ENCODE measurements at places on chromosomes 2 and 18.

GRCh38 chr18:52437161-52437560 is 97.2 kb downstream of the DCC start:
- DNase-seq = no peak

GRCh38 chr2:235592430-235592829 is 98.6 kb downstream of the AGAP1 start:
- DNase-seq = no peak

DNA sequence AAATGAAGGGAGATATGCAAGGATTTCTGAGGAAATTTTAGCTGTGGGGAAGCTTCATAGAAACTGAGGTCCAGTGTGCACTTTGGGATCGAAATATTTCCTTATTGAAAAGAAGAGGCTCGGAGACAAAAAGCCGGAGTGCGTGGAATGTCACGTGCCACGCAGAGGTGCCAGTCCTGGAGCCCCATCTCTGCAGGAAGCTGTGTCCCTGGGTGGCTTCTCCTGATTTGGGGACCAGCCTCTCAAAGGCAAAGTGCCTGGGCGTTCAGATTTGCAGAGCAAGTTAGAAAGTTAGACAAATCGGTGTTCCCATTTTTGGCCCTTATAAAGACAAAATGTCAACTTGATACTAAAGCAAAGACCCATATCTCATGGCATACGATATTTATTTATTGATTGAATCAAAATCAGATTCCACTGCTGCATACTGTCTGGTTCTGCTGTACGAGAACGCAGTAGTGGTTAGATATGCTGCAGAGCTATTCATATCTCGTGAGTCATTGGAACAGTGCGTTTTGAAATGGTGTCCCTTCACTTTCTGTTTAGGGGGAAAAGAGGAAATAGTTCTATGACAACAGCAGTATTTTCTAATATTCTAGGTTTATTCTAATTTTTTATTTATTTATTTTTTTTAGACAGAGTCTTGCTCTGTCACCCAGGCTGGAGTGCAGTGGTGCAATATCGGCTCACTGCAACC is 9.1 kb upstream of the ATG16L1 start:
- DNase-seq = no peak

DNA sequence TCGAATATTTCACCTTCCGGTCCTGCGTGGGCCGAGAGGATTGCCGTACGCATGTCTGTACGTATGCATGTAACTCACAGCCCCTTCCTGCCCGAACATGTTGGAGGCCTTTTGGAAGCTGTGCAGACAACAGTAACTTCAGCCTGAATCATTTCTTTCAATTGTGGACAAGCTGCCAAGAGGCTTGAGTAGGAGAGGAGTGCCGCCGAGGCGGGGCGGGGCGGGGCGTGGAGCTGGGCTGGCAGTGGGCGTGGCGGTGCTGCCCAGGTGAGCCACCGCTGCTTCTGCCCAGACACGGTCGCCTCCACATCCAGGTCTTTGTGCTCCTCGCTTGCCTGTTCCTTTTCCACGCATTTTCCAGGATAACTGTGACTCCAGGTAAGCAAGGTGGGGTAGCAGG is at the start of gene SERPINB5:
TSS of gene SERPINB5 (plus strand) at position 291 of the 400 bp plus-strand sequence. CDS start 7,471 bp downstream, outside the sequence.
- DNase-seq = no peak

DNA sequence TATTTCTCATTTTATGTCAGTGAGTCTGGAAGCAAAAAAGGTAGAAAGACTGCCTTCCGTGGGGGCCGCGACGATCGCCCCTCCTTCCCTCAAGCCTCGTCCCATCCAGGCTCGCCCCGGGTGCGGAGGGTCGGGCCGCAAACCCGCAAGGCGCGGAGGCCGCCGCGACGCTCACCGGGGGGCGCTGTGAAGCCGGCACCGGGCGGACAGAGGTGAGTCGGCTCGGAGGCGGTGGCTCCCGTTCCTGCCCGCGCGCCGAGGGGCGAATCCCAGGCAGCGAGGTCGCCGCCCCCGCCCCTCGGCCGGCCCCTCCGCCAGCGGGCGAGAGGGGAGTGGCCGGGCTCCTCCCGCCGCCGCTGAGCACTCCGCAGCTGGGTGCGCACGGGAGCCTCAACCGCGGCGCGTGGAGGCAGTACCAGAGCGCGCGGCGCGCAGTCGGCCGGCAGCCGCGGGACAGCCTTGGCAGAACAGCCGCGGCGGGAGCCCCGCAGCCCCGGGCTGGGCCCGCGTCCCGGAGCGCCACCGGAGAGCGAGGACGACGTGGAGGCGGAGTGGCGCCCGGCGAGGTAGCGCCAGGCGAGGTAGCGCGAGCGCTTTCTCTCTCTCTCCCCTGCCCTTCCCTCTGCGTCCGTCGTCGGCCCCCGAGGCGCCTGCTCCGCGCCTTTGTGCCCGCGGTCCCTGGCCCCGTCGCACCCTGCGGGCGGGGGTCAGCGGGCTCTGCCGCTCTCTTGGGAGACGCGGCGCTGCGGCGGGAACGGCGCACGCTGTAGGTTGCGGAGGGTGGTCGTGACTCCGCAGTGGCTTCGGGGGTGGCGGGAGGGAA is at the start of gene MYO1B:
TSS of gene MYO1B (plus strand) at position 359 of the 823 bp plus-strand sequence. CDS start 31,492 bp downstream, outside the sequence.
- DNase-seq = peak; percentile 36

GRCh38 chr2:63742580-63742976 is 99.1 kb upstream of the UGP2 start:
- DNase-seq = no peak

GRCh38 chr18:370751-371608 is 103.1 kb upstream of the THOC1 start:
- no peak for DNase-seq

DNA sequence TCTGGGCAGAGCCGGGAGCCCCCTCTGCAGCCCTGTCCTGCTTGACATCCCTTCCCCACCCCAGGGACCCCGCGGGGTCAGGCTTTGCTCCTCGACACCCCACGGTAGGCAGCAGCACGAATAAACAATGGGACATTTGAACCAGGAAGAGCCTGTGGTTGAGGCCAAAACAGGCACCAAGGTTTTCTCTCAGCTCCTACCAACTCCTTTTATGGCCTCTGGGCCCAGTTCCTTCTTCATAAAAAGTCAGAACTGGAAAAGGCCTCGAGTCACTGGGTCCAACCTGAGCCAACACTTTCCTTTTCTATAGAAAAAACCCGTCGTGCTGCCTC is 20.6 kb downstream of the TEX44 start:
- no peak for DNase-seq

DNA sequence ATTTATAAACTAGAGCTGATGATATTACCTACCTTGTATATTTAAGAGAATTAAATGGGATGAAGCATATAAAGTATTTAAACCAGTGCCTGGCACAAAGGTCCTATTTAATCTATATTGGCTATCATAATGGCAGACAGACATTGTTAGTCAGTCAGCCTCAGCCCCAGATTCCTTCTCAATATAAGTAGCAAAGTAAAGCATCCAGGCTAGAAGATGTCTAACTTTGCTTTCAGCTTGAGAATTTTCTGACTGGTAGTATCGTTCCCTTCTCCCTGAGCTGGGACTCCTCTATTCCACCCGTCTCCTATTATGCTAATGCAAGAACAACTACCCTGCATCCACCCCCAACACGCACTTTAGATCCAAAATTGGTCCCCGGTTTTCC is 215.7 kb upstream of the SIX2 start:
- DNase-seq = no peak

GRCh38 chr18:63145851-63146555 is 173.6 kb downstream of the BCL2 start:
- DNase-seq = no peak

GRCh38 chr2:119402106-119402505 is 29.5 kb upstream of the TMEM37 start:
- DNase-seq = no peak

GRCh38 chr2:27221166-27221565 is 4.0 kb downstream of the CAD start:
- DNase-seq = no peak

GRCh38 chr18:63180971-63181376 is 138.6 kb downstream of the BCL2 start:
- DNase-seq = no peak

DNA sequence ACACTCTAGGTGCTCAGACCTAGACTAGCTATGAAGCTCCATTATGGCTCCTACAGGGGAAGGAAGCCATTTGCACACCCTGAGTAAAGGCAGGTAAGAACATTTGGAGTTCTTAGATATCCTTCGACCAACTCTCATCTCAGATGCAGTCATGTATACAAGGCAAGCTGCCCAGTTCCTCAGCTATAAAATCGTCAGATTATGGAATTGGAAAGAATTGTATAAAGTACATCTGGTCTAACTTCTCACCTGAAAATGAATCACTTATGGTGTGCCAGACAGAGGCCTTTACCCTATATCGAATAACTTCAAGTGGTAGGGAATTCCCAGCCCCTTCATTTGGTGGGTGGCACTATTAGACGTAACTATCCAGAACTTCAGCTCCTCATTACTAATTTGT is 79.3 kb downstream of the VIT start:
- DNase-seq = no peak

- no peak for DNase-seq
These were observed 66.6 kb upstream of the WIPF1 start for GRCh38 chr2:174664084-174664759.

DNA sequence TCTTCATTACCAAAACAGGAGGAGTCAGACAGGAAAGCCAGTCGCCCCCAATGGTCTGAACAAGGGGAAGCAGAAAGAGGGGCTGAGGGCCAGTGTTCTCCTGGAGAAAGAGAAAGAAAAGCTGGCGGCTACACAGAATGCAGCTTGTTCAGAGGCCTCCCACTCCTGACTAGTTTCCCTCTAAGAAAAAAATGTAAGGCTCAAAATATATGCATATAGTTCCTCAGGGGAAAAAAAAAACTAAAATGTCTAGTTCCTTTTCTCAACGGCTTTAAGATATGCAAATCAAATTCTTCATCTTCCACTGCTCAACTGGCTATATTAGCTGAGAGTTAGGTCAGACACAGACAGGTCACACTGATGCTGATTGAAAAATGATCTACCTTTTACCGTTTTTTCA is 18.6 kb downstream of the MBOAT2 start:
- no peak for DNase-seq

DNA sequence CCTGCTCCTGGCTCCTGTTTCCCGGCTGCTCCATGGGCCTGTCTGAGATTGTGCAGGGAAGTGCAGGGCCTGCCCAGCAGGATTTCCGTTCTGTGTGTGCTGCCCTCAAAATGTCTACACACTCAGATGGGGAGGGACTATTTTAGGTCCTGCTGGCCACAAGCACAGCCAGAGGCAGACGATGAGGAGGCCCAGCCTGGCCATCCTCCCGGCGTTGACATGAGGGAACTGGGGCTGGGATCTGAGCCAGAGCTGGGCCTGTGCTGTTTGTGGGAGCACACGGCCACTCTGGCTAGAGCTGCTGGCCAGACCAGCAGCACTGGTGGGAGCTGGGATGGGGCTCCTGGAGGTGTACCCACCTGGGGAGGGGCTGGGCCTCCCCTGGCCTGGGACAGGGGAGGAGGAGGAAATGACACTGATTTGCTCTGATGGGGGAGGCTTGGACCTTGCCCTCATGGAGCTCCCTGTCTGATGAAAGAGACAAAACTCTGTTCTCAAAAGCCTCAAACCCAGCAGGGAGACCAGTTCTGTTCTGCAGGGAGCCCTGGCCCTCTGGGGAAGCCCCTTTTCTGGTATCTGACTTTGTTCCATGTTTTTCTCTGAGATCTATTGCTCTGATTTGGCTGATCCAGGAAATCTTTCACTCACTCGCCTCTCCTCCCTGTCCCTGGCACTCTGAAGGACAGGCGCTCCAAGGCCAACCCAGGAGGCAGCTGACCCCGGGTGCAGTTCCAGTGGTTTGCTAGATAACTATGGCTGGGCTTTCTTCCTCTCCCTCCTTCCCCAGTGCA is 161.8 kb downstream of the DYSF start:
- DNase-seq = no peak

GRCh38 chr2:241562269-241562891 is 3.8 kb downstream of the BOK start:
- DNase-seq = no peak

DNA sequence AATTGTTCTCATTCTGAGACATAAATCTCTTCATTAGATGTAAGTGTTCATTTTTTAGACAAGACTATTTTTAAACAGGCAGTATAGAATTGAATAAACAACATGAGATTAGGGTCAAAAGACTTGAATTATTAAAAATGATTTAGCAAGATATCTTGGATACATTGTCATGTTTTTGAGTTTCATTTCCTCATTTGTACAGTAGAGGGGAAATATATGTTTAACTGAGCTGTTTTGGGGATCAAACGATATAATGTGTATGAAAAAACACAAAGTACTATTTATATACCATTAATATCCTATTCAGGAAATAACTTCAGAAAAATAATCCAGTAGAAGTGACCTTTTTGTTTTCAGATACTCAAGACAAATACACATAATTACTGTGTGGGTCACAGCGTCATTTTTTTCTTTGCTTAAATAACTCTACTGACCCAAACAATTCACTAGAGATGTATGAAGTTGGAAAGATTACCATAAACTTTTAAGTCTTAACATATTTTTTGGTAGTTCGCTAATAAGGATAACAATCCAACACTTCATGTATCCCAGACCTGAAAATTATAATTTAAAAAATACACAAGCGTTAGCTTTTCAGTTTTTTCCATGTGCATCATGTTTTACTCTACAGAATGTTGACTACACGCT is 896 bp upstream of the ASXL3 start:
- no peak for DNase-seq

- no peak for DNase-seq
These were observed 86.8 kb upstream of the NDUFV2 start for GRCh38 chr18:9015689-9016088.

GRCh38 chr2:10369269-10370255 is 66.9 kb downstream of the HPCAL1 start:
- no peak for DNase-seq

GRCh38 chr2:114222344-114222743 is 220.1 kb upstream of the DPP10 start:
- DNase-seq = no peak

GRCh38 chr2:12057436-12058166 is 311.2 kb downstream of the LPIN1 start:
- DNase-seq = no peak

Data from amniotic stem cell (primary cell).